ENCODE measurements at places on chromosomes 7 and 10.

- DNase-seq = peak; percentile 22
These were observed 788 bp downstream of the AKAP9 start for GRCh38 chr7:91941450-91941849.

GRCh38 chr10:67763499-67764011 lies 67.6 kb upstream of the CTNNA3 start:
- DNase-seq = peak; percentile 60

DNA sequence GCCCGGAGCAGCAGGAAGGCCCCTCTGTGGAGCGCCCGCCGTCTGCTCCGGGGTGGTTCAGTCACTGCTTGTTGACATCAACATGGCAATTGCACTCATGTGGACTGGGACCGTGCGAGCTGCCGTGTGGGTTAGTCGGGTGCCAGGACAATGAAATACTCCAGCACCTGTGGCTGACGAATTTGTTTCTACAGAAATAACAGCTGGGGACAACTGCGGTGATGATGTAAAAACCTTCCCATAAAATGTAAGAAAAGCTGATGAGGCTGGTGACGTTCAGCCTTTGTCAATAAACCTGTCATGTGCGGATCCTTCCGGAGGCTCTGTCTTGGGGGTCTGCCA lies 5.6 kb downstream of the GPER1 start:
- no peak for DNase-seq

DNA sequence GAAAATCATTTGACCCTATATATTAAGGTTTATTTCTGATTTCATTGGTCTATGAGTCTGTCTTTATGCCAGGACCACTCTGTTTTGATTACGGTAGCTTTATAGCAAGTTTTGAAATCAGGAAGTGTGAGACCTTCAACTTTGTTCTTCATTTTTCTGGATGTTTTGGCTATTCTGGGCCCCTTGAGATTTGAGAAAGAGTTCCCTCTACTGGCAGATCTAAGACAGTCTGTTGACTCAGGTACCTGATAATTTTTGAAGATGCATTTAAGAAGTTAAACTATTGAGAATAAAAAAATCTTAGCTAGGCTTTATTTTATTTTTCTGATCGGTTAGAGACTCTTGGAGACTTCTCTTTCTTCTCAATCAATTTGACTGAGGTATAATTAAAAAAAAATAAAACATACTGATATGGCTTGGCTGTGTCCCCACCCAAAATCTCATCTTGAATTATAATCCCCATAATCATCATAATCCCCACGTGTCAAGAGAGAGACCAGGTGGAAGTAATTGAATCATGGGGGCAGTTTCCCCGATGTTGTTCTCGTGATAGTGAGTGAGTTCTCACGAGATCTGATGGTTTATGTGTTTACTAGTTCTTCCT lies 209.2 kb downstream of the SNX10 start:
- DNase-seq = peak; percentile 35

DNA sequence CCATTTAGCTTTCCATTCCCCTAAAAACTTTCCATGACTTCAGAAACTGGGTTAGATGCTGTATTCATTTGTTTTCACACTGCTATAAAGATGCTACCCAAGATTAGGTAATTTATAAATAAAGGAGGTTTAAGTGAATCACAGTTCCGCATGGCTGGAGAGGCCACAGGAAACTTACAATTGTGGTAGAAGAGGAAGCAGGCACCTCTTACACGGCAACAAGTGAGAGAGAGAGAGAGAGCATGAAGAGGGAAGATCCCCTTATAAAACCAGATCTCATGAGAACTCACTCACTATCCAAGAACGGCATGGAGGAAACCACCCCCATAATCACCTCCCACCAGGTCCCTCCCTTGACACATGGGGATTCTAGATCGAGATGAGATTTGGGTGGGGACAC lies 336.8 kb downstream of the TFEC start:
- DNase-seq = no peak

All from choroid plexus epithelial cell (primary cell).